Renal cortex interstitium (tissue), 15 donors: ENCODE measurements at places on chromosomes 7 and 10.

DNA sequence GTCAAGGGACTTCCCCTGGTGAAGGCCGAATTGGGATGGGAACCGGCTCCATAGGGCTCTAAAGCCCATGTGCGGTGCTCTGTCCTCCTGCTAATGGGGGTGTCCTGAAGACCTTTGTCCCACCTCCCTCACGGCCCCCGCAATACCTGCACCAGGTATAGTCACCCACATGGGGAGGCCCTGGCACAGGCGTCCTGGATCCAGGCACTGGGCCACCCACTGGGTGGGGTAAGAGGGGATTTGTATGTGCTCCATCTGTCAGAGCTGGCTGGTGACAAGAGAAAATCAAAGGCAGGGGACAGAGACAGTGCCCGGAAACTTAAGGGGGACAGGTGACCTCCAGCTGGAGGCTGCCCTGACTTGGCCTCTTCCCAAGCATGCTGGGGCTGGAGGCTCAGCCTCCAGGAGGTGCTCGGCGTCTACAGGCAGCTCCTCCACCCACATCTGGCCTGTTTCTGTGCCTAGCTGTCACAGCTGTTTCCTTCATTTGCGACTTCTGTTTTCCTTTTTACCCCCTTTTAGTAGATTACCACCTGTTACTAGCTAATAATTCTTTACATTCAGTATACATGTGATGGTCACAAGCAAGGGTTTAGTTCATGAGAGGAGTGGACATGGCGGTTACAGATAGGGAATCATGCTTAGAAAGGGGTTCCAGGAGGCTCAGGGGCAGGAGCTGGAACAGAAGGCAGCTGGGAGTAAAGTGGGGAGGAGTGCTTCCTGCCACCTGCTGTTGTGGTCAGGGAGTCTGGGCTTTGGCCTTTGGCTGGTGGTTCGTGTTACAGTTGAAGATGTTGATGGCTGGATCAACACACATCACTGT is 2.3 kb upstream of the CUZD1 start:
- DNase-seq: no peak

DNA sequence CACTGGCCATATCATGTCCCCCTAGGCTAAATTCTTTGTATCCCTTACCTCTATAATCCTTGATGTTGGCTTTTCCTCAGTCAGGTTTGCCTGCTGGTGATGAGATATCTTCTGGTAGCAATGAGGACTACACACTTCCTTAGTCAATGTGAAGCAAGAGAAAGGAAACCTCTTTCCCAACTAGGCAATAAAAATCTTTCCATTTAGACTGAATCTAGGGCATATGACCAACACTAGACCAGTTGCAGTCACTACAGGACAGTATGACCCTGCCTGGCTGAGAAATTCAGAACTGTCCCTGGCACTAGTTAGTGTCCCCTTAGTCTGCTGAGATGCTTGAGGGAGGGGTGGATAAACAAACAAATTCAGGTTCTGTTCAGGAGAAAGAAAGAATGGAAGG is 142.6 kb downstream of the RNLS start:
- no peak for DNase-seq

GRCh38 chr10:32112055-32112454 is 55.8 kb upstream of the KIF5B start:
- DNase-seq: no peak

DNA sequence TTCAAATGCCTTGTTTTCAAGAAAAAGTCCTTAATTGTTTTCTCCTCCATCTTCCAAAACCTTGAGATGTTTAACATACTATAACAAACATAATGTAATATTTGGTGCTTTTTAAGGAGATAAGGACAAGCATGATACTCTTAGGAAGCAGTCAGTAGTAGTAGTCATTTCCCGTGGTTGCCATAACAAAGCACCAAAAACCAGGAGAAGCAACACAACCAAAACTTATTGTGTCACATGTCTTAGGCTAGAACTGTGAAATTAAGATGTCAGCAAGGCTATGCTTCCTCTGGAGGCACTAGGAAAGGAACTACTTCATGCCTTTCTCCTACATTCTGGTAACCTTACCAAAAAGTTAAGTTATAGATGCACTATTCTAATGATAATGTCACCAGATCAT is 106.8 kb downstream of the MBL2 start:
- DNase-seq: no peak

- DNase-seq: no peak
Measured at GRCh38 chr7:158145370-158145769, 442.3 kb downstream of the PTPRN2 start.

- no peak for DNase-seq
Measured at GRCh38 chr7:141641876-141642275, 60.1 kb downstream of the DENND11 start.

- peak; percentile 12 for DNase-seq
Measured at GRCh38 chr10:119786117-119786769, 60.4 kb downstream of the INPP5F start.

- DNase-seq: no peak
Measured at GRCh38 chr7:66331883-66332282, 126.7 kb downstream of the TPST1 start.

GRCh38 chr10:24871011-24871935 is 81.1 kb downstream of the PRTFDC1 start:
- no peak for DNase-seq

- DNase-seq: no peak
Measured at GRCh38 chr10:61859786-61860185, 41.7 kb upstream of the ARID5B start.

- no peak for DNase-seq
Measured at GRCh38 chr10:52961323-52961722, 188.7 kb upstream of the MBL2 start.

- no peak for DNase-seq
Measured at GRCh38 chr10:58173391-58173790, 94.3 kb downstream of the IPMK start.

DNA sequence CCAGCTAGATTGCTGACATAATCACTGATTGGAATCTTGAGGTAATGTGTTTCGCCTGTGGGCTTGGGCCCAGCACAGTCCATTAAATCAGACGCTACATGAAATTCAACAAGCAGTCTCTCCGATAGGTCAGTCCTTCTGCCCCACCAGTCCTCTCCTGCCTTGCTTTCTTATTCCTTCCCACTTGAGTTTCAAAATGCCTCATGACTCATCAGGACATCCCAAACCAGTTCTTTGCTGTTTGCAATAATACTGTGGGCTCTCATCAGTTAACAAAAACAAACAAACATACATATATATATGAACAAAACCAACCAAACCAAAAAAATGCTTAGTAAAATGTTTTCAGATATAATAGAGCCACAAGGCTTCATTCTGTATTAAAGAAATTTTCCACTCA is 599.0 kb downstream of the SORCS1 start:
- no peak for DNase-seq
